MV-4-11 (cell line): ENCODE measurements at places on chromosomes 3 and 15.

GRCh38 chr3:33039628-33040027 is 57.3 kb downstream of the GLB1 start:
- DNase-seq: no peak

GRCh38 chr3:74033381-74033780 is 408.6 kb upstream of the PDZRN3 start:
- DNase-seq: no peak

DNA sequence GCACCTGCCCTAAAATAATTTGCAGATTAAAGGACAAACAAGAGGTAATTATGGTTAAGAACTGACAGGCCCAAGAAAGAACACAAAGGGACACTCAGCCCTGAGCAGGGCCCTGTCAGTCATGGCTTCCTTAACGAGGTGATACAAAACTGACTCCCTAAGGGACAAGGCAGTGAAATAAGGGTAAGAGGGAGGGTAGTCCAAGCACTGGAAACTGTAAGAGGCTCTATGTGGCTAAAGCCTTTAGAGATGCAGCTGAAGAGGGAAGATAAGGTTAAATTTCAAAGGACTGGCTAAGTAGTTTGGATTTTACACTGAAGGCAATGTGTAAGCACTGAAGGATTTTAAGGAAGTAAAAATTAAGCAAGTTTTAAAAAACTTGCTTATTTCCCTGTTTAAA is 3.9 kb downstream of the ATR start:
- peak; percentile 47 for DNase-seq

DNA sequence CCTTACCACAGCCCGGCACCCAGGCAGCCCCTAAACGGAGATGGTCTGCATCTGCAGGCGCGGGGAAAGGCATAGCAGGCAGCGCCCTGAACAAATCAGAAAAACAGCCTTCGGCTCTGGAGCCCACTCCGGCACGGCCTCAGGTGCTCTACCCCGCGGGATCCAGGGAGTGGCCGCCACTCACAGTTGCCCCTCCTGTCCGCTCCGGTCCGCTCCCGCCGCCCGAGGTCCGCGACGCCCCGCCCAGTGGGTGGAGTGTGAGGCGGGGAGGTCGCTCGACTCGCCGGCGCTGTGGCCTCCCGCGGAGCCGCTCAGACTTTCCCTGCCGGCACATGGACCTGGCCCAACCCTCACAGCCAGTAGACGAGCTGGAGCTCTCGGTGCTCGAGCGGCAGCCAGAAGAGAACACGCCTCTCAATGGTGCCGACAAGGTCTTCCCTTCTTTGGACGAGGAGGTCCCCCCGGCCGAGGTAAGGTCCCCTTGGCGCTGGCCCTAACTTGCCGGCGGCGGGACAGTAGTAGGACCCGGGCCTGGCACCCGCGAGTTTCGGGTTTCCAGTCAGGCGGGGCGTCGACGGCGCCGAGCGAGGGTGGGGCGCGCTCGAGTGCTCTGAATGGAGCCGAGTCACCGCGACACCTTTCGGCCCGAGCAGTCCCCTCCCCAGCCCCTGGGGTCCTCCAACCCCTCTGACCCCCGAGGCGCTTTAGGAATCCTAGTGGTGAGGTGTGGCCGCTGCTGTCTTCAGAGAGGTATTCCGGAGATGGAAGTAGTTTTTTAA is at the start of gene C3orf52:
Gene C3orf52, plus strand, starts transcription at position 314 of the 779 bp plus-strand sequence. Its CDS starts 19 bp downstream, at position 333.
- DNase-seq: peak; percentile 19

GRCh38 chr15:40379853-40380252 is 2.7 kb upstream of the KNSTRN start:
- peak; percentile 52 for DNase-seq
